ENCODE measurements at places on chromosomes 11 and 22.

DNA sequence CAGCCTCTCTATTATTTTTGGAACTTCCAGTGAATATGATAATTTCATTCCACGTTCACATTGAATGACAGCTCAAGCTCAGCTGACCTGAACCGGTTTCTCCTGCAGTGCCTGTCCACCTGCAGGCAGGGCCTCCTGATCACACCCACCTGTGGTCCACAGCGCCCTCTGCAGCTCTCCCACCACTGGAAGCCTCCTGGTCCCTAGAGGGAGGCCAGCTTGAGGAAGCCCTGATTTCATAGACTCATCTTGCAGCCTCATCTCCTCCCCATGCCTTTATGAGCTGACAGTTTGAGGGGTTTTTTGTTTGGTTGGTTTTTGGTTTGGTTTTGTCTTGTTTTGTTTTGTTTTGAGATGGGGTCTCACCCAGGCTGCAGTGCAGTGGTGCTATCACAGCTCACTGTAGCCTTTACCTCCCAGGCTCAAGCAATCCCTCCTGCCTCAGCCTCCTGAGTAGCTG, 29.9 kb upstream of the MALAT1 start:
- DNase-seq = peak; percentile 19

GRCh38 chr11:16911186-16911585, 103.0 kb downstream of the PLEKHA7 start:
- no peak for DNase-seq

DNA sequence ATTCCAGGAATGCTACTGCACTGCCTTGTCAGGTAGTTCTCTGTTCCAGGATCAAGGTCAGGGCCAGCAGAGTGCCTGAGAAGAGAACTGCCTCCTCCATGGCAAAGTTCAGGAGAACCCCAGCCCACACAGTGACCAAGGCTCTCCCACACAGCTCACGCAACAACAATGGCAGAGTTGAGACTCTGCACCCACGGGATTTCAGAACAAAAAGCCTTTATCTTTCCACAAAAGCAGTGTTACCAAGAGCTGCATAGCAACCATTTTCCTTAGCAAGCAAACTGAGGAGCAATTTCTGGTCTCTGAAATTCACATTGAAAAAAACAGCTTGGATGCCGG, 11.1 kb downstream of the PLAAT3 start:
- no peak for DNase-seq

GRCh38 chr22:46596819-46597218, 23.4 kb upstream of the GRAMD4 start:
- no peak for DNase-seq

DNA sequence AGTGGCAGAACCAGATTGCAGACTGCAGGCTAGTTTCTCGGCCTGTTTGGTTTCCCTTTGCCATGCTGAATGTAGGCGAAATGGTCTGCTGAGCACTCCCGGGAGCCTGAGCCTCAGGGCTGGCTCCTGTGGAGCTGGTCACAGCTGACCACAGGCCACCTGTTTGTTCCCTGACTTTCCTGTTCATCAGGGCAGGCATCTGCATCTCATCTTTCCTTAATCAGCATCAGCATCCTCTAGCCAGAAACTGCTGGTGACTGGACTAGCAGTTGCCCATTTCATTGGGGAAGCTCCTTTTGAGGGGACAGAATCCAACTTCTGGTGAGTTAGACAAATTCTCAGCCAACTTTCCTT, 20.2 kb upstream of the C11orf96 start:
- no peak for DNase-seq

DNA sequence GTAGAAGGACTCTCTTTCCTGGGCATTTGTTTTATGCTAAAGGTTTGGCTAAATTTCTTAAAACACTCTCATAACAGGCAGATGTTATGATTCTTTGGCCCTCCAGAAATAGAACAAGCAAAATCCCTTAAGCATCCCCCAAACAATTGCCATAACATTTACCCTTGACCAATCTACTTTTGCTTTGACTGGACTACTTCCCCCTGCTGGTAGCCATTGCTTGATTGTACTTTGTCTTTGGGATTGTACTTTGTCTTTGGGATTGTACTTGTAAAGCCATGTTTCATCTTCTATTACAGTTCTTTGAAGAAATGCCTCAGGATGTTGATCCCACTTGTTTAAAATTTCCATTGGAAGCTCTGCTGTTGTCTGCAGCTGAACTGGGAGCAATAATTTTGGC, 53.3 kb upstream of the GLYAT start:
- no peak for DNase-seq

DNA sequence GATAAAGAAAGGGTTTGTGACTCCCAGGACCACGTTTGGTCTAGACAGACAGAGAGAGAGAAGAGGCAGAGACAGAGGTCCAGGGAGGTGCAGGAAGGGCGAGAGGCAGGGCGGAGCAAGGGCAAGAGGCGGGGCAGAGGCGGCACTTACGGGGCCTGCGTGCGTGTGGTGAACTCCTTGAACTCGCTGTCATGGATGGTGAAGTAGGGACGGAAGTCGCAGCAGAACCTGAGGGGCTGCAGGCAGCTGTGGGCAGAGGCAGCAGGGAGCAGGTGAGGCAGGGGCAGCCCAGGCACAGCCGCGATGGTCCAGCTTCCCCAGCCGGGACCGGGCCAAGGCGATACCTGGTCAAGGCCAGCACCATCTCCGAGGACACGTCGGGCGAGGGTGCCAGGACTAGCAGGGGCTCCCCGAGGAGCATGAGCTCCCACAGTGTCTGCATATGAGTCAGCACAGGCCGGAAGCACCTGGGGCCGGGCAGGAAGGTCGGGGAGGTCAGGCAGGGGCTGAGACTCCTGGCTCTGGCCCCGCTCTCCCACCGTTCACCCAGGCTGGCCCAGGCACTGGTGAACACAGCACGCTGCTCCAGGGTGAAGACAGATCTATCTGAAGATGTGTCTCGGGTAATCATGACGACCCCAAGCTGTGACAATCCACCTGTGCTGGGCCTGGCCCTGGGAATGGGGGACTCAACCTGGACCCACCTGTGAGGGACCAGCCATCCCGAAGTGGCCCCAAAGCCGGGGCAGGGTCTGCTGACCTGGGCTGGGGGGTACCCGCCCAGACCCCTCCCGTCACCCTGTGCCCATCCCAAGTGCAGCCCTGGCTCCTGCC, 7.2 kb upstream of the PLXNB2 start:
- no peak for DNase-seq

GRCh38 chr11:61961570-61962212, 5.7 kb downstream of the FTH1 start:
- DNase-seq = peak; percentile 73

DNA sequence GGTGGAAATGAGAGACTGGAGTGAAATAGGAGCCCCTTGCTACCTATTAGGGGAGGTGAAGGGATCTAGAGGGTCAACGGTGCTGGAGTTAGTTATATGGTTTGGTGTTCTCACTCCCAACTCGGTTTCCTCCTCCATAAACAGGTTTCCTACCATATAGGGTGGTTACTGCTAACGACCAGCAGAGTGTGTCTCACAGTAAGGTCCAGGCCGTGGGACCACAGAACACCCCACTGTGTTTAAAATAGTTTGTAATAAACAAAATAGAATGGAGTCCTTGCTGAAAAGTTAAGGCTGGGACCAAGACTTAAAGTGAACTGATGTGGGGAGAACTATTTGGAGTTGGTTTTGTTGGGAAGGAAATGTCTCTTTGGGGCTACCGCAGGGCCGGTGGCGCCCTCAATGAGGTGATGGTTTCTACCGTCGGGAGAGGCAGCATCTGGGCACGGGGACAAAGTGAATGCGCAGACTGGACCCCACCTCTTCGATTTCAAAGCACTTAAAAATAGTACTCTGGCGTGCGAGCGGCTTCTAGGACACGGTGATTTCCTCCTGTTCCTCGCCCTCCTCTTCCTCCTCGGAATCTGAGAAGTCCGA, 4.5 kb downstream of the DBX1 start:
- no peak for DNase-seq

- peak; percentile 90 for DNase-seq
Measured at GRCh38 chr11:102495161-102496042, 35.1 kb downstream of the MMP7 start.

- DNase-seq = no peak
Measured at GRCh38 chr11:10568486-10568941, at the start of gene LYVE1. Gene LYVE1 (minus strand): TSS chr11:10568665. CDS start chr11:10568532, 133 bp downstream.

- DNase-seq = no peak
Measured at GRCh38 chr11:69648679-69649575, 8.0 kb downstream of the CCND1 start.

DNA sequence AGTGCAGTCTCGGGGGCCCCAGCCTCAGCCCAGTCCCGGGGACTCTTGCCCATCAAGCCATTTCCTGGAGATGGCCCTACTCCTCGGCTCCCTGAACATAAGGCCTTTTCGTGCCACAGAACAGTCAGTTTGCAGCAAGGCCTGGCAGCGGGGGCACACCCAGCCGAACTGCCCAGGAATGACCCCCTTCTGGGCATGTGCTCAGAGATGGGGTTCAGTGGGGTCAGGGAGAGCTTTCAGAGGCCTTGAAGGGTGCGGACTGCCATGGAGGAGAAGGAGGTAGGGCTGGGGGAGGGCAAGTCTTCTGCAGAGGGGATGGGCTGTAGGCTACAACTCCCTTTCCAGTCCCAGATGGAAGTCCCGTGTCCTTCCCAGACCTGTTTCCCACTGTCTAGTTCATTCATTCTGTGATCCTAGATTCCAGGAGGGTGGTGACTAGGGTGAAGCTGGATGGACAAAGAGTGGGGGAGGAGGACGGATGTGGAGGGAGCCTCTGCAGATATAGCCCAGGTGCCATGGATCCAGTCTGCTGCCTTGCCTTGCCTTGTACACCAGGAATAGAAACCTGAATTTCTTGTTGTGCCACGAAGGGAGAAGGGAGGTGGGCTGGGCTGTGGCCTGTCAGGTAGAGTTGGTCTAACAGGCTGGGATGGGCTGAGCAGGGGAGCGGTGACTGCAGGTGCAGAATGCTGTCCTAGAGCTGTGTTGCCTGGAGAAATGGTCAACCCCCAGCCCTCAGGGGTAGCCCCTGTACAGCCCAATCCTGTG, 14.2 kb upstream of the OMP start:
- DNase-seq = no peak

DNA sequence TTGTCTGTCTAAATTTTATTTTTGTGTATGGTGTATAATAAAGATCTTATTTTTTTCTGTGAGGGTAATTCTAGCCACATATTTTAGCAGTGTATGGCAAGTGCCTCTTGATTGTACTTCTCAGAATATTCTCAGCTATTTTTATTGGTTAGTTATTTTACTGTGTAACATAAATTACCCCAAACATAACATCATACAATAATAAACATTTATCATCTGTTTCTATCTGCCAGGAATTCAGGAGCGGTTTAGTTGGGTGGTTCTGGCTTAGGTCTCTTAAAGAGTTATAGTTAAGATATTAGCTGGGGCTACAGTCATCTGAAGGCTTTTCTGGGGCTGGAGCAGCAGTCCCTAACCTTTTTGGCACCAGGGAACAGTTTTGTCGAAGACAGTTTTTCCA, 47.8 kb downstream of the PPFIBP2 start:
- DNase-seq = no peak

GRCh38 chr11:12050470-12051286, 42.3 kb upstream of the DKK3 start:
- DNase-seq = peak; percentile 40

DNA sequence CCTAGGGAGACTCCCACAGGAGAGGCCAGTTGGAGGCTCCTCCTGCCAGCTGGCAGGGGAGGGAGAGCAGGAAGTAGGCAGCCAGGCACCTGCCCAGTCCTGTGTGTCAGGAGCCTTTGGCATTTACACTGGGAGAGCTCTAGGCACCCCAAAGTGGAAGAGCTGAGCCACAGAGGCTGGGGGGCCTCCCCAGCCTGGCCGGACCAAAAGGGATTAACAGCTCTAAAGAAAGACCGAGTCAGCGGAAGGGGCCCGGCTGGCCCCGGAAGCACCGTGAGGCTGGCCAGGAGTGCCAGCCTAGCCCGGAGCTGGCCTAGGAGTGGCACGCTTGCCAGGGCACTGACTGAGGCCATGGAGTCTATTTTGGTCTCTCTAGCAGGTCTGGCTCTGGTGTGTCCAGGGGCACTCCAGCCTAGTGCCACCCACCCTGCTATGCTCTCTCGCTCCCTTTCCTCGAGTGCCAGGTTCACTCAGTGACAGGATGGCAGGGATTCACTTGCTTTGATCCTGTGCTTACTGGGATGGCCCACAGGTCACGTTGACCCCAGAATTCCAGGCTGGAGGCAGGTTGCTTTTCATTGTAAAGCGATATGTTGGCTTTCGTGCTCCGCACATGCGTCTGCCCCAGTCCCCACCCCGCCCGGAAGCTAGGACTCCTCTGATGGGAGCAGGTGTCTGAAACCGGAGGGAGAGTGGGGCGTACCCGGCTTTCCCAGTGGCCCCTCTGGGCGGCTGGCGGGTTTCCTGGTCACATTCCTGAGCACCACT, 3.3 kb upstream of the KMT5B start:
- DNase-seq = no peak

- DNase-seq = no peak
Measured at GRCh38 chr11:25211635-25212254, 714.9 kb downstream of the LUZP2 start.

- no peak for DNase-seq
Measured at GRCh38 chr11:59866397-59866796, at the start of gene TCN1. Gene TCN1 (minus strand): TSS chr11:59866487. CDS start chr11:59866470, 17 bp downstream.

GRCh38 chr11:45692808-45693453, 27.5 kb upstream of the CHST1 start:
- no peak for DNase-seq

DNA sequence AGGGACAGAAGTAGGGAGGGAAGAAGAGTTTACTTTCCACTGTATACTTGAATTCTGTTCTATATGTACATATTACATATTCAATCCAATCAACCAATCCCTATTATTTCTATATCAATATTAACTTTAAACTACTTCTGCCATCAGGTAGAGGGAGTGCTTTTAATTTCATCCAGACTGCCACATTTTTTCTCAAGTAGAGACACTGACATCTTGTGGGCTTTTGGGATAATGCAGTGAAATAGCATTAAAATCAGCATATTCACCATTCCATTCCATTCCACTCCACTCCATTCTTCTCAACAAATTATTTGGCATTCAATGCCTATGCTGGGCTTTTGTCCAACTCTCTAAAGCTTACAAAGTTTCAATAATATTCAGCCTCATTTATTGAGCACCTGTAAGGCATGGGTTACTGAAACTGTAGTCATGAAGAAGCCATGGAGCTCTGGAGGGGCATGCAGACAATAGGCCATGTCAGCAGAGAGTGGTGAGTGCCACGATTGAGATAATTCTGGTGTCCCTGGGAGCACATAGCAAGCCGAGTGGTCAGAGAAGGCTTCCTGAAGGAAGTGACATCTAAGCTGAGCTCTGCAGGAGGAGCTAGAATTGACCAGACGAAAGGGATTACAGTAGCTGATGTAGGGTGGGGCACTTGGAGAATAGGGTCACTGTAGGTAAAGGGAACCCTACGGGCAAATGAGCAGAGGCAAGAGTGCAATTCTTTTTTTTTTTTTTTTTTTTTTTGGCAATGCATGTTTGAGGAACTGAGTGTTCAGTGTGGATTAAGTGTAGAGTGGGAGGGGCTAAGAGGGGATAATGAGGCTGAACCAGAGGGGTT, 12.8 kb upstream of the CLPB start:
- DNase-seq = peak; percentile 76

DNA sequence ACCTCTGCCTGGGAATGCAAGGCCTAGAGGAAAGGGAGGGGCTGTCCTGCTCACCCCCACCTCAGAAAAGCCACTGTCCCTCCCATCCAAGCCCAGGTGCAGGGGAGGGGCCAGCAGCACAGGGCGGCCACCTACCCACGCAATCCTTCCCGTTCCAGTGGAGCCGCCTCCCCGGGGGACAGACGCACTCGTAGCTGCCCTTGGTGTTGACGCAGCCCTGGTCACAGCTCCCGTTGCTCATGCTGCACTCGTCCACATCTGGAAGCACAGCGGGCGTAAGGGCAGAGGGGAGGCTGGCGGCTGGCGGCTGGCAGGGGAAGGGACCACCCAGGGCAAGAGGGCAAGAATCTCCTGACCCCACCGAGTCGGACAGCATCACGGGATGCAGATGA, 40.3 kb upstream of the TTLL12 start:
- no peak for DNase-seq
